ENCODE measurements at places on chromosomes 1 and 21.

- DNase-seq = no peak
Observed at GRCh38 chr1:91749788-91750231, 136.1 kb downstream of the TGFBR3 start.

DNA sequence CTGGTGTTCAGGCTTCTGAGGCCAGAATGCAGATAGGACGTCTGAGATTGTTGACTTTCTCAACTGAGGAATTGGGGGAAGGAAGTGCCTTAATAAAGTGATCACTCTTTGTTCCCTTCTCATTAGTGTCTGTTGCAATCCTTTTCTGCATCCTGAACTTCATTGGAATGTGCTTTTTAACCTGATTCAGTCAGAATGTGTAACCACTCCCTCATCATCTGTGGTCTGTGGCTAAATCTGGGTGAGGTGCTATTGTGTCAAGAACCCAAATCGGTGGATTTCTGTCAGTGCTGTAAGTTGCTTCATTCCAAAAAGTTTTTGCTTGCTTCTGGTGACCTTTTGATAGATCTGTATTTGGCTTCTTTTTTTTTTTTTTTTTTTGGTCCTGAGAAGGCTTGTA, 38.2 kb downstream of the ARID1A start:
- DNase-seq = no peak

DNA sequence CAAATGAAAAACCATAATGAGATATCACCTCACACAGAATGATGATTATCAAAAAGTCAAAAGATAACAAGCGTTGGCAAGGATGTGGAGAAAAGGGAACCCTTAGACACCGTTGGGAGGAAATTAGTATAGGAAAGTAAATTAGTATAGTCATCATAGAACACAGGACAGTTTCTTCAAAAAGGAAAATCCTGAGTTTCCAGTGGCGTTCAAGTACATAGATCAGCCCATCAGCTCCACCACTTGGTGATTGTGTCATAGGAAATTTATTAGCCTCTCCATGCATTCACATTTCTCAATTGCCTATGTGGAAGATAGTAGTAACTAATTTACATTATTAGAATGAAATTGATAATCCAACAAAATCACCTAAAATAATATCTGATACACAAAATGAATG, 20.8 kb upstream of the GBP2 start:
- DNase-seq = no peak

- no peak for DNase-seq
Observed at GRCh38 chr1:182095946-182096345, 34.4 kb upstream of the ZNF648 start.

GRCh38 chr1:5465281-5465711, 526.9 kb downstream of the NPHP4 start:
- no peak for DNase-seq

Data from activated CD4-positive, alpha-beta T cell treated with anti-CD3 and anti-CD28 coated beads, Interleukin-2, amount 50 U/mL, for 1 hour (primary cell).